ENCODE measurements at places on chromosomes 6 and 20. TPM values are rescaled to one million over a fixed set of nuclear protein-coding genes. Genes with fewer than 3 reads are reported as not detected.

- peak; percentile 15 for DNase-seq
Observed at GRCh38 chr6:27592481-27593199, 119.7 kb upstream of the ZNF184 start.

DNA sequence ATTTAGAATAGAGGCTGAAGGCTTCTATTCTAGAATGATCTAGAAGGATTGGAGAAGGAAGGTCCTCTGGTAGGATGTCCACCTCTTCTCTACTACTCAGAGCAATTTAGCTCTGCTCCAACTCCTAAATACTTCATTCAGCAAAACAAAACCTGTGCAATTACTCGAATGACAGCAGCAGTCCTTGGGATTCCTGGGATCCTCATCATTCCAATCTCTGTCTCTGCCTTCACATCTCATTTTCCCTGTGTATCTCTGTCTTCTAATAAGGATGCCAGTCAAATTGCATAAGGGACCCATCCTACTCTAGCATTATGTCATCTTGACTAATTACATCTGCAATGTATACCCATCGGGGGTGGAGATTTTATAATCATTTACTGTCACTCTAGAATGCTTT is 5.5 kb upstream of the AIG1 start:
- no peak for DNase-seq

GRCh38 chr20:53980031-53980465 is 90.3 kb downstream of the BCAS1 start:
- DNase-seq: no peak

DNA sequence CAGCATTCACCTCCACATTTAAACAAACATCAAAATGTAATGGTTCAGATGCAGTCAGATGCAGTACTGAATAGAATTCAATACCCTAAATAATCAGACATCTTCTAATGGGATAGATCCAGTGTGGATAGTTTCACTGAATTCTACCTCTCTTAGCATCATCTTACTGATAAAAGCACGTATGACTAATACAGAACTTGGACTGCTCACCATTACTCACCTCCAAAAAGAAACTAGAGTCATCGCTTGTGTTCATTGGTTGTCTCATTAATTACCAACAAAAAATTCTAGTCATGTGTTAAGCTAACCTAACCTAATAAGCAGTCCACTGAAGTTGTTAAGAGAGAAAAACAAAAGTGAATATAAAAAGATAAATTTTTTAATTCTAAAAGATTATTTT is 165.9 kb upstream of the IRAK1BP1 start:
- peak; percentile 2 for DNase-seq

DNA sequence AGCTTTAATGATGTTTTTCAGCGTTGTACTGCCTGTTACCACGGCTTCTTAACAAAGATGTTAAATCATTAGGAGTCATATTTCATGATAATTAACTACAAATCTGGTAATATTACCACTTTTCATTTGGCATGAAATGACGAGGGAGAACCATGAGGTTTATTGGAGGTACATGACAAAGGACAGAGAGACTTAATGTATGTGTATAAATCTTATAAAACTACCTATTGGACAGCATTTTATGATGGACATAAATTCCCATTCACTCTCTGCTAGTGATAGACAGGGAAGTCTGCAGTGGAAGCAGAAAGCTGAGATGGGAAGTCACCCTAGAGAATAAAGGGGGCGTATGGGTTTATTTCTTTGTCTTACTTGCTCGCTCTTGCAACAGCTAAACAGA is 949.9 kb upstream of the FLRT3 start:
- no peak for DNase-seq

The SDCBP2 gene
- 4.0 TPM for total RNA-seq

The SH3BGRL2 gene
- 98.2 TPM for total RNA-seq

DNA sequence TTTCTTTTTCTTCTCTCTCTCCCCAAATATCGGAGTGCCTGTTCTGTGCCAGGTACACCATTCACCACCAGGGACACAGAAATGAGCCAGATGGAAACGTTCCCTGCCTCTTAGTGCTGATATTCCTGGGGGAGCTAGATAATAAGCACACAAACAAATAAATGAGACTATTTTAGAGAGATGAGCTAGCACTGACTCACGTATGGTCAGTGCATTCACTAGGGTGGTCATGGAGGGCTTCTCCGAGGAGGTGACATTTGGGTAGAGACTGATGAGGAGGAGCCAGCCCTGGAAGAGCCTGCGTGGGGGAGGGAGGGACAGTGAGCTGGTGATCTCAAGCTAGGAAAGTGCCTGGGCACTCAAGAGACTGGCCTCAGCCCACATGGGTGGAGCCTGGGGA is 252.3 kb upstream of the KCNG1 start:
- no peak for DNase-seq

All from dermis microvascular lymphatic vessel endothelial cell (primary cell).